ENCODE measurements at places on chromosomes 3 and 15.

GRCh38 chr3:119580067-119580760 is 922 bp downstream of the ADPRH start:
- no peak overlapping the region for H3K27ac ChIP-seq
- DNase-seq, result no peak
- no peaks in the 10 kb centered on the region for H3K36me3 ChIP-seq
- H3K27me3 ChIP-seq, result peaks cover 26% of the 10 kb centered on the region
- peaks cover 10% of the 10 kb centered on the region for H3K4me1 ChIP-seq

DNA sequence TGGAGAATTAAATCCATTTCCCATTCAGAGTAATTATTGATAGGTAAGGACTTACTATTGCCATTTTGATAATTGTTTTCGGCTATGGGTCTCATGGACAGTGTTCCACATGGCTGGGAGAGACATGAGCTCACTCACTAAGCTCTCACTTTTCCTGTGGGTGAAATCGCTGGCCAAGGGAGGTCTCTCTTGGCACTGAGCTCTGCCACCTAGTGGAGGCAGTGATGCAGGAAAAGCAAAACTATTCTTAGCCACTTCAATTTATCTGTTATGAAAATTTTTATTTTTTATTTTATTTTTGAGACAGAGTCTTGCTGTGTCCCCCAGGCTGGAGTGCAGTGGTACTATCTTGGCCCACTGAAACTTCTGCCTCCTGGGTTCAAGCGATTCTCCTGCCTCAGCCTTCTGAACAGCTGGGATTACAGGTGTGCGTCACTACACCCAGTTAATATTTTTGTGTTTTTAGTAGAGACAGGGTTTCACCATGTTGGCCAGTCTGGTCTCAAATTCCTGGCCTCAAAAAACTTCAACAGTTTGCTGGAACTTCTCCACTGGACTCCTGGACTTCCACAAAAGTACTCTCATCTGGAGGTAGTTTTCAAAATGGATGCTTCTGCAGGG is 4.7 kb upstream of the RNF13 start:
- no peak overlapping the region for H3K27ac ChIP-seq
- peaks cover 12% of the 10 kb centered on the region for H3K4me1 ChIP-seq
- H3K27me3 ChIP-seq, result peaks cover 24% of the 10 kb centered on the region
- H3K36me3 ChIP-seq, result peaks cover 2% of the 10 kb centered on the region

GRCh38 chr3:195176776-195177175 is 94.2 kb downstream of the XXYLT1 start:
- no peak overlapping the region for H3K27ac ChIP-seq
- DNase-seq, result no peak
- no peaks in the 10 kb centered on the region for H3K36me3 ChIP-seq
- no peak overlapping the region for H3K4me3 ChIP-seq
- H3K27me3 ChIP-seq, result no peaks in the 10 kb centered on the region

- no peak for DNase-seq
- H3K36me3 ChIP-seq, result peaks cover 9% of the 10 kb centered on the region
- no peaks in the 10 kb centered on the region for H3K27me3 ChIP-seq
- no peak overlapping the region for H3K27ac ChIP-seq
Observed at GRCh38 chr3:11381563-11381962, 109.4 kb downstream of the ATG7 start.

- no peaks in the 10 kb centered on the region for H3K27me3 ChIP-seq
- H3K4me1 ChIP-seq, result no peaks in the 10 kb centered on the region
- no peak for DNase-seq
- H3K27ac ChIP-seq, result no peak overlapping the region
Observed at GRCh38 chr3:180142041-180142440, 105.3 kb upstream of the PEX5L start.

DNA sequence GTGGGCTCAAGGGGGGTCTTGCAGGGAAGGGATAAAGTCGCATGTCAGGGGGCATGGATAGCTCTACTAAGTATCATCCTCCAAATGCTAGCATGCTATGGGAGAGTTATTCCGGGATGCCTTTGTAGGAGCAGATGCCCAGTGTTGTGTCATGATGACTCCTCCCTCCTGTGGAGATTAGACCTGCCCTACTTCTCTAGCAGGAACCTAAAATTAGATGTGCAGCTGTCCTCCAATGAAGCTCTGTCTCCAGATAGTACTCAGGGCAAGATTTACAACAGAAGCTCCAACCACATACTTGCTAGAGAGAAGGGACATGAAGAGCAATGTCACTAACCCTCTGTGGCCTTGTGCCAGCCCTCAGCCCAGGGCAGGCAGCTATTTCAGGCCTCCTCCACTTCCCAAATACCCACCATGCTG is 82.5 kb downstream of the AGBL1 start:
- H3K27ac ChIP-seq, result no peak overlapping the region
- no peak overlapping the region for H3K4me3 ChIP-seq
- no peaks in the 10 kb centered on the region for H3K4me1 ChIP-seq
- no peak for DNase-seq

- no peaks in the 10 kb centered on the region for H3K4me1 ChIP-seq
- no peak overlapping the region for H3K4me3 ChIP-seq
- DNase-seq, result no peak
- peaks cover 43% of the 10 kb centered on the region for H3K27me3 ChIP-seq
- H3K27ac ChIP-seq, result no peak overlapping the region
Observed at GRCh38 chr3:42871592-42872196, 4.0 kb downstream of the CYP8B1 start.

DNA sequence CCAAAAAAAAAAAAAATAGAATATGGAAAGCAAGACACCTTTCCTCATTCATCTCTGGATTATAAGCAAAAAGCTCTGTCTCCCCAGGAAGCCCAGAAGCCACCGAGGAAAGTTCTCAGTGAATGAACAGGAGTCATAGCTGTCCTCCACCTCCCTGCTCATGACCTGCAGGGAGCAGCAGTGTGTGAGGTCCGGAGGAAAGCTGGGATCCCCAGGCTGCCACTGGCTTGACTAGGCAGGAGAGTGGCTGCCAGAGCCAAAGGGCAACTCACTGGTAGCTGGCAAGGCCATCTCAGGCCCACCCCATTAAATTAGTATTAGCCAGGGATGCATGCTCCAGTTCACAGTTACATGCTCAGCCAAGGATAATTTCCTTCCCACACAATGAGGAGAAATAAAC is 191.6 kb upstream of the STT3B start:
- H3K27me3 ChIP-seq, result peaks cover 4% of the 10 kb centered on the region
- H3K4me3 ChIP-seq, result no peak overlapping the region
- no peaks in the 10 kb centered on the region for H3K4me1 ChIP-seq
- no peak overlapping the region for H3K27ac ChIP-seq

DNA sequence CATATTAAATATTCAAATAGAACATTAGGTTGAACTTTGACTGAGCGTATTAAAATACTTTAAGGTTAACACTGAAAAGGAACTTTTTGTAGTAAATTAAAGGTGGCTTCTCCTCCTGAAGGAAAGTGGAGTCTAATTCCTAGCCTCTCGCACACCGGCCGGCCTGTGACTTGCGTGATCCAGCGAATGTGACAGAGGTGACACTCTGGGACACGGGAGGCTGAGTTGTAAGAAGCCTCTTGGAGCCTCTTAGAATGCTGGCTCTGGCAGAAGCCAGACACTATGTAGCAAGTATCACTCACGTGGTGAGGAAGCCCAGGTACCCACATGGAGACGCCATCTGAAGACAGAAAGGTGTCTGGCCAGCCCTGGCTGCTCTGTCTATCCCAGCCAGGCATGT is 64.9 kb upstream of the NSMCE3 start:
- H3K27ac ChIP-seq, result no peak overlapping the region
- DNase-seq, result no peak
- H3K36me3 ChIP-seq, result no peaks in the 10 kb centered on the region
- no peaks in the 10 kb centered on the region for H3K27me3 ChIP-seq
- no peaks in the 10 kb centered on the region for H3K4me1 ChIP-seq

Measured in activated naive CD4-positive, alpha-beta T cell treated with anti-CD3 and anti-CD28 coated beads, Interleukin-2, amount 10 ng/mL, durations not matched to agents 7 days and 5 days (primary cell).